Activated CD8-positive, alpha-beta T cell treated with anti-CD3 and anti-CD28 coated beads for 36 hours (primary cell): ENCODE measurements at places on chromosomes 3 and 15. TPM values are rescaled to one million over a fixed set of nuclear protein-coding genes. Genes with fewer than 3 reads are reported as not detected.

CHRD gene
- not detected for total RNA-seq

SEC11A gene
- 87.8 TPM for total RNA-seq

STRC gene
- total RNA-seq: 0.72 TPM

ALPK3 gene
- 0.04 TPM for total RNA-seq

GRCh38 chr3:140153736-140154135 is 218.8 kb downstream of the CLSTN2 start:
- H3K36me3 ChIP-seq: no peaks in the 10 kb centered on the region
- H3K27ac ChIP-seq: no peak overlapping the region
- H3K4me1 ChIP-seq: no peaks in the 10 kb centered on the region
- H3K4me3 ChIP-seq: no peak overlapping the region
- peaks cover 6% of the 10 kb centered on the region for H3K27me3 ChIP-seq

GRCh38 chr3:73493543-73494308 is 131.0 kb downstream of the PDZRN3 start:
- no peaks in the 10 kb centered on the region for H3K27me3 ChIP-seq
- DNase-seq: no peak
- no peak overlapping the region for H3K27ac ChIP-seq
- H3K4me3 ChIP-seq: no peak overlapping the region

DNA sequence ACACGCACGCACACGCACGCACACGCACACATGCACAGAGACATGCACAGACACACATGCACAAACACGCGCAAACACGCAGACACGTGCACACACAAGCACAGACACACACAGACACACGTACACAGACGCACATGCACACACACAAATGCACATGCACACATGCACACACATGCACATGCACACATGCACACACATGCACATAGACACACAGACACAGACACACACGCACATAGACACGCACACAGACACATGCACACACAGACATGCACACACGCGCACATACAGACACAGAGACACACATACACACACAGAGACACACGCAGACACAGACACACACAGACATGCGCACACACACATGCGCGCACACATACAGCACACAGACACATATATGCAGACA is 26.4 kb upstream of the PIGZ start:
- no peaks in the 10 kb centered on the region for H3K36me3 ChIP-seq
- H3K27me3 ChIP-seq: no peaks in the 10 kb centered on the region

GRCh38 chr3:17063596-17063995 is 178.8 kb downstream of the PLCL2 start:
- H3K4me1 ChIP-seq: peaks cover 10% of the 10 kb centered on the region
- H3K27ac ChIP-seq: peak overlapping the region; percentile 21
- DNase-seq: no peak
- H3K36me3 ChIP-seq: peaks cover 18% of the 10 kb centered on the region

- DNase-seq: peak; percentile 66
- peaks cover 5% of the 10 kb centered on the region for H3K4me1 ChIP-seq
- H3K27ac ChIP-seq: no peak overlapping the region
- H3K36me3 ChIP-seq: peaks cover 28% of the 10 kb centered on the region
- H3K27me3 ChIP-seq: no peaks in the 10 kb centered on the region
Observed at GRCh38 chr3:50256978-50257890, 11.7 kb upstream of the SEMA3B start.

GRCh38 chr3:74302969-74303368 is 311.5 kb downstream of the CNTN3 start:
- no peaks in the 10 kb centered on the region for H3K4me1 ChIP-seq
- no peaks in the 10 kb centered on the region for H3K27me3 ChIP-seq
- H3K4me3 ChIP-seq: no peak overlapping the region
- DNase-seq: no peak
- H3K27ac ChIP-seq: no peak overlapping the region

- H3K36me3 ChIP-seq: peaks cover 1% of the 10 kb centered on the region
- peaks cover 78% of the 10 kb centered on the region for H3K4me1 ChIP-seq
- H3K27ac ChIP-seq: peak overlapping the region; percentile 52
- H3K27me3 ChIP-seq: no peaks in the 10 kb centered on the region
- no peak overlapping the region for H3K4me3 ChIP-seq
Observed at GRCh38 chr15:70504988-70505387, 258.4 kb downstream of the UACA start.

DNA sequence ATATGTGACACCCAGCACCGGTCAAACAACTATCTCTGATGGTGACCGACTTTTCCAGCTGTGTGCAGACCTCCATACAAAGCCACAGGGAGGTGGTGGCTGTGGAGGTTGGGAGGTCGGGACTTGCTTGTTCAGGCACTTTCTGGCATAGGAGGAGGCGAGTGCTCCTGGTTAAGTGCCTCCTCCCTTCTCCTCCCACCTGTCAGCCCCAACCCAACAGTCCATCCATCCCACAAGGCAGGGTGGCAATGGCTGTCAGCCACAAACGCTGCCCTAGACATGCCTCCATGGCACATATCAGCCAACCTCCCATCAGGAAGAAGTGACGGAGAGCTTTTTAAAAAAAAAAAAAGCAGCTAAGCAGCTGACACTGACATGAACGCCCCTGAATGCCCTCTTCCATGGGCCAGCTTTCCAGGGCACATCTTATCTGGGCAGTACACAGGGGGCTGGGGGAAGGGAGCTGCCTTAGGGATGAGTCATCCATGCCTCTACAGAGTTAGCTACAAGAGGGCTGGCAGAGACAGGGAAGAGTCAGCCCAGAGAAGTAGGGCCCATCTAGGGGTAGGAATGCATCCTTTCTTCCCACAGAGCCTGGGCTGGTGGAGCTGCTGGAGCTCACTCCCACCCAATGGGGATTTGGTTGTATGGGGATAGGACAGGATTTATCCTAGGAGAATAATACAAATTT is 41.2 kb downstream of the CCDC12 start:
- H3K4me3 ChIP-seq: no peak overlapping the region
- peaks cover 40% of the 10 kb centered on the region for H3K36me3 ChIP-seq
- DNase-seq: no peak
- H3K27ac ChIP-seq: peak overlapping the region; percentile 36
- H3K27me3 ChIP-seq: no peaks in the 10 kb centered on the region
- peaks cover 57% of the 10 kb centered on the region for H3K4me1 ChIP-seq

- no peaks in the 10 kb centered on the region for H3K36me3 ChIP-seq
- peaks cover 6% of the 10 kb centered on the region for H3K4me1 ChIP-seq
- DNase-seq: no peak
- no peak overlapping the region for H3K27ac ChIP-seq
- no peak overlapping the region for H3K4me3 ChIP-seq
Observed at GRCh38 chr15:64732156-64732860, 43.1 kb downstream of the RBPMS2 start.

GRCh38 chr3:57896691-57897090 is 111.5 kb upstream of the FLNB start:
- no peak for DNase-seq
- no peak overlapping the region for H3K27ac ChIP-seq
- no peaks in the 10 kb centered on the region for H3K4me1 ChIP-seq
- no peaks in the 10 kb centered on the region for H3K27me3 ChIP-seq
- H3K4me3 ChIP-seq: no peak overlapping the region

GRCh38 chr3:87626546-87626945 is 350.2 kb upstream of the POU1F1 start:
- no peak overlapping the region for H3K4me3 ChIP-seq
- H3K4me1 ChIP-seq: no peaks in the 10 kb centered on the region

GRCh38 chr15:81176291-81176893 is 20.3 kb upstream of the IL16 start:
- DNase-seq: no peak
- peaks cover 12% of the 10 kb centered on the region for H3K27me3 ChIP-seq
- no peak overlapping the region for H3K4me3 ChIP-seq
- no peaks in the 10 kb centered on the region for H3K36me3 ChIP-seq
- H3K4me1 ChIP-seq: no peaks in the 10 kb centered on the region
